Fibroblast of gingiva (primary cell): ENCODE measurements at places on chromosomes 7 and 10.

GRCh38 chr10:70267161-70267933 lies 16.5 kb downstream of the NPFFR1 start:
- peak; percentile 92 for DNase-seq

DNA sequence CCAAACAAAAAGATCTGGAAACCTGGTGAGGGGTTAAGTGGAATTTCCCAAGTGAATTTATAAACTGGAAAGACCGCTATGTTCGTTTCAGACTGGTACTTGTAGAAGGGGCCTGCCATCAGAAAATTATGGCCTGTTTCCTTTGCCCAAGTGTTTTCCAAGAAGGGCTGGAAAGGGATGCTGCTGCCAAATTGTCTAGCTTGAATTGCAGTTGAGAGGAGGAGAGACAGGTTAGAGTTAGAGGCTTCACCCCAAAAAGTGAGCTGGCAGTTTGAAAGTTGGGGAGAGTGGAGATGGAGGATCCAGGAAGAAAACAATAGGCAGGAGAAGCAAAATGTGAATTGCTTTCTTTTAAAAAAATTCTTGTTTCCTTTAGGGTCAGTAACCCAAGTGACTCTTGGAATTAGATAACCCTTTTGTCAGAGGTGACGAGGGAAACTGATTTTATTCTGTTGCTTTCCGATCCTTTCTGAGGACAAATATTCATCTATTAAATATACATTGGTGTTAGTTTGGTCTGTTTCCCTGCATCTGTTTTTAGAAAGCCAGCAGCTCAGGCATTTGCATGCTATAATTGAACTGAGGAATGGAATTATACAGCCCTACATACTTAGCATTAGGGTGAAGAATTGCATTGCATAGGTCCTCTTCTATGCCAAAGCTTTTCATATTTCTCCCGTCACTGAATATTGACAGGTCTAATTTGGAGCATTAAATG lies 82.5 kb upstream of the PRR15 start:
- no peak for DNase-seq

- no peak for DNase-seq
Measured at GRCh38 chr7:69739190-69739589, 140.9 kb downstream of the AUTS2 start.

DNA sequence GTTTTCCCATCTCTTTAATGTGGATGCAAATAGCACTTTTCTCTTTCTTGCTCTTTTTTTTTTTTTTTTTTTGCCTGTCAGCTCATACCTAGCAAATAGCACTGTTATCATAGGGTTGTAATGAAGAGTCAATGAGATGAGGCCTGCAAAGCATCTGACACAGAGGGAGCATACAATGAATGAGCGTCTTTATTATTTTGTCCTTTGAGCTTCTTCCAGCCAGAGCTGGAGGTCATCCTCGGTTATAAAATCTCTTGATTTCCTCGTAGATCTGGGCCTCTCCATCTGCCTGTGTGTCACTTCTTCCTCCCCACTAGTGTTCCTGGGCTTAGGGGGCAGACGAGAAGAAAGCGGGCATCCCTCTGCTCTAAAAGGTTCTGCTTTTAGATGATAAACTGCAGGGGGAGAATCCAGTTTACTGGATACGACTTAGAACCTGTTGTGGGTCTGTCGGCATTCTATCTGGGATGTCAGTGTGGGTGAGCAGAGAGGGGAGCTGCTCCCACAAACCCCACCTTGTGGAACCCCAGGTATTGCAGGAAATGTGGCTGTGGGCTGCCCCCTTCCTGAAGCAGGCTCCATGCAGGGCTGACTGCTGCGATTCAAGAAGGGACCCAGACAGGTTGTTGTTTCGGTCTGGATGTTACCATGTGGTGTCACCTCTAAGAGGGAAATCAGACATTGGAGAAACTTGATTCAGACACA lies 135.8 kb upstream of the GPR26 start:
- no peak for DNase-seq

GRCh38 chr7:153445641-153446040 lies 606.6 kb upstream of the DPP6 start:
- DNase-seq, result no peak

- DNase-seq, result no peak
Measured at GRCh38 chr7:28688174-28688573, 270.0 kb downstream of the TRIL start.

DNA sequence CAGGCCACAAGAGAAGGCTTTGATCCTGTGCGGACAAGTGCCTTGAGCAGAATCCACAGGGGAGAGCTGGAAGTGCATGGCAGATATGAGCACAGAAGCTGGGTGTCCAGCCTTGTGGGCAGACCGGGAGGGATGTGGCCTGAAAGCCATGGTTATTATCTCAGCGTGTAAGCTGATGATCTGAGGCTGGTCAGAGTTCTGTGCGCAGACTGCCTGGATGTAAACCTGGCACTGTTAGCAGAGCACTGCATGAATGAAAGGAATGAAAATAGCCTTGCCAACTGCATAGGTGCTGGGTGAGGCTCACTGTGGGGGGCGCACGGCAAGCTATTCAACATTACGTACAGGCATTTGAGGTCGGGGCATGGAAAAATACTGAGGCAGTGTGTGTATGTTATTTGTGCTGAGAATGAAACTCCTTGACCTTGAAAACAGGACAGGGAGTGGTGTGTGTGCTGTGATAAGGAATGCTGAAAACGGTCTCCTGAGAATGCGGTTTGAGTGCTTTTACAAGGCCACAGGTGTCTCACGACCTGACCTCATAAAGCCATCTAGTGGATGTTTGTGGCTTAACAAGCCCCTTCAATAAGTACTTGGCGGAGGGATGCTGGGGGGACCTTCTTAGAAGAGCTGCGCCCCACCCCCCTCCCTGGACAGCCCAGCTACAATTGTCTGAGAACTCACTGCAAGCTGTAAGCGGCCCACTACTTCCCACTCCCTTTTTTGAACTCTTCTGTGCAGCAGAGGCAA lies 18.7 kb downstream of the AKR1C1 start:
- DNase-seq, result peak; percentile 51

- peak; percentile 47 for DNase-seq
Measured at GRCh38 chr7:36129048-36129534, 24.0 kb upstream of the EEPD1 start.

DNA sequence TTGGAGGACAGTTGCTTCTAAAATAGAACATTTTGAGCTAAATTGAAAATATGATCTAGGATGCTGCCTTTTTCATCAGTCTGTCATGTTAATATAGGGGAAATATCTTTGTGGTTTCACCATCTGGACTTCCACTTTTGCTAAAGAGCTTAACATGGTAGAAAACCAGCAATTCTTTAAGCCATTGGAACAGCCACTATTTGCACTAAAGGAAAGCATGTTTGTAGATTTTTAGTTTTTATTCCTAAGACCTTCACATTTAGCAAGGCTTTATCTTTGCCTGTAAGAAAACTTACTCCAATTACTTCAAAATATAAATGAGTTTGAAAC lies 291.0 kb downstream of the RNLS start:
- DNase-seq, result no peak

GRCh38 chr7:135661311-135662122 lies 797 bp upstream of the STMP1 start:
- DNase-seq, result no peak

DNA sequence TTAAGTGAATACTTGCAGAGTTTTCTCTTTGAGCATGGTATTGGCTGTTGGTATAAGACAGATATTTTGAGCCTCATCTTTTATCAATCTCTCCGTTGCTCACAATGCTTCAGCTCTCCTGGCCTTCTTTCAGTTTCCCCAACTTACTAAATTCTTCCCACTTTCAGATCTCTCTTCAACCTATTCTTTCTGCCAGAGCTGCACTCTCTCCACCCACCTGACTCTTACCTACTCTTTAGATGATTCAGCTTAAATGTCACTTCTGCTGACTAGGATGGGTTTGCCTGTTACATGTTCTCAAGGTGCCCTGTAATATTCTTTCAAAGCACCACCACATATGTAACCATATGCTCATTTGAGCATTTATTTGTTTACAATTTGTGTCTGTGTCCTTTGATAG lies 1.6 kb downstream of the EXOSC1 start:
- no peak for DNase-seq

DNA sequence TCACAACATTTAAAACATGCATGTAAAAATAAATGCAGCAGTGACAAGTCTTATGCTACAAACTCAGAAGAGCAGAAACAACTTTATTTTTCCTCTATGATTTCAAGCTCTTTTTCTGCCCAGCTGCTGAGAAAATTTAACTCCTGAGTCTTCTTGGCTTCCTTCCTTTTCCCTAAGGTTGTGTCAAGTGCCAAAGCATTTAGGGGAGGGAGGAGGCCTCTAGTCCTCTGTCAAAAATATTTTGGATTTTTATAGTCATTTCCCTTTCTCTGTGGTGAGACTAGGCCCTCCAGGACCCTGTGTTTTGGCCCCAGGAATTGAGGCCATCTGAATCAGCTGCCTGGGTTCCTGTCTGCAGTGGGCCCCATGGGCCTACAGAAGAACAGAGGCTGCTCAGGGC lies 11.0 kb upstream of the PILRB start:
- no peak for DNase-seq

DNA sequence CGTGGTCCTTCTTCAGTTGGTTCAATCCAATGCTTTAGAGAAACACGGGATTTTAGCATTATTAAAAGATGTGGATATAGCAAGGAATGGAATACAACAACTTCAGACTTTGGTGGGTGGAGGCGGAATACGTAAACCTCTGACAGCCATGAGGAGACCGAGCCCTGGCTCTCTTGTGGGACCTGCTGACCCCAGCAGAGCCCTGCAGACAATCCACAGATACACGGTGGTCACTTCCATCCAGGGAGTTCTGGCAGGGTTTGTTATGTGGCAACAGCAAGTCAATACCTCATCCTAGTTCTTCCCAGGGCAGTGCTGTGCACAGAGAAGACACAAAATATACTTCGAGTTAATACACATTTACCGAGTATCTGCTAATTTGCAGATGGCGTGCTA lies 118.5 kb upstream of the DIP2C start:
- no peak for DNase-seq

DNA sequence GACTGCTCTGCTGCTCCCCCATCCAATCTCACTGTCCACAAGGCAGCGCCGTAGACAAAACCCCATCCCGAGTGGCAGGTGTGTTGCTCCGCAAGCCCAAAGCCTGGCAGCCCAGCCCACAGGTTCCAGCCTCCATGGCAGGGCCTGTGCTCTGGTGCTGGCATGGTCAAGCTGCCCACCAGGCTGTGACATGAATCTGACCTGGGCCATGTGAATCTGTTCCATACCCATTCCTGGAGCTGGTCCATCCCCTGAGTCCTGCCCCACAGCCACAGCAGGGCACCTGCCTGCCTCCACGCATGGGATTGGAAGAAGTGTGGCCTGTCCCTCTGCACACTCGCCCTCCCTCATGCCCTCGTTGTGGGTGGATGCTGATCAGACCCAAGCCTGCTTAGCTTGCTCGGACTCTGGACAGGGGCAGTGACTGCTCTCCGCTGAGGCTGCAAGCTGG lies 128.8 kb downstream of the PTPN20 start:
- no peak for DNase-seq

GRCh38 chr10:86981716-86982115 lies 13.4 kb downstream of the ADIRF start:
- no peak for DNase-seq

- DNase-seq, result peak; percentile 69
Measured at GRCh38 chr7:22443370-22444180, 56.4 kb downstream of the STEAP1B start.

GRCh38 chr10:63197344-63198092 lies 64.4 kb downstream of the NRBF2 start:
- DNase-seq, result peak; percentile 86

DNA sequence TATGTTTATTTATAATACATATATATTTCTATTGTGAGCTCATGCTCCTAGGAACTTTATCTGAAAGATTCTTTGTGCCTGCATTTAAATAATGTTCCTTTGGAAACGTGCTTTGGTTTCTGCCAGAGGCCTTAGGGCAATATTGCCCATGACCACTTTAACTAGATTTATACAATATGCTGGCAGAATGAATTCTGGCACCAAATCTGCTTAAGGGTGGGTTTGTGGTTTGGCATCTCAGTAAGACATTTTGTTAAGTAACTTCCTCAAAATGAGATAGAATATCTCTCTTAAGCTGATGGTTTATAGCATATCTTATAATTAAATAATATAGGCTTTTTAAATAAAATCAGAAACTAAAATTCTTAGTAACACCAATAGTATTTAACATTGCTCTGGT lies 252.9 kb downstream of the RNLS start:
- DNase-seq, result no peak

DNA sequence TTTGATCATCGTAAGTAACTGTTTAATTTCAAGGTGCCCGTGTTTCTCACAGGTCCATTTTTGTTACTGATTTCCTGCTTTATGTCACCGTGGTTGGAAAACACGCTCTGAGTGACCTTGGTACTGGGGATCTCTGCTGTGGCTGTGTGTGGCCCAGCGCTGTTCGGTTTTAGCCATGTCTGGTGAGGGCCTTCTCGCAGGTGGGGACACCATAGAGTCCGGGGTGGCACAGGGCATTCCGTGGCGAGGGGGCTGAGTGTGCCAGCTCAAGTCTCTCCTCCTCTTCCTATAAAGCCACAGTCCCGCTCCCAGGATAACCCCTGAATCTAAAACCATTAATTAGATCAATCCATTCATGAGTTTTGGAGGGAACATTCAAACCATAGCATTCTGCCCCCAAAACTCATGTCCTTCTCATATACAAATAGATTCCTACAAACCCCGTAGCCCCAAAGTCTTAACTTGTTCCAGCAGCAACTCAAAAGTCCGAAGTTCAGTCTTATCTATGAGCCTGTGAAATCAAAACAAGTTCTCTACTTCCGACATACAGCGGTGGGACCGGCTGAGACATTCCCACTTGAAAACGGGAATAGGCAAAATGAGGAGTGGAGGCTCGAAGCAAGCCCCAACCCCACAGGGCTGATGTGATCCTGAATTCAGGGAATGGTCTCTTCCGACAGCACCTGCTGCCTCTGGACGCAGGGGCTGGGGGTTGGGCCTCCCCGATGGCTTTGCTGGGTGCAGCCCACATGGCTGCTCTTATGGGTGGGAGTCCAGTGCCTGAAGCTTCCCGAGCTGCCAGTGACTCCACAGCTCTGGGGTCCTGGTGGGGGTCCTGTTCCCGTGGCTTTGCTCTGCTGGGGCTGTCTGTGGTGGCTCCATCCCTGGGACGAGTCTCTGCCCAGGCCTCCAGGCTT lies 55.0 kb upstream of the NKX6-2 start:
- no peak for DNase-seq

- no peak for DNase-seq
Measured at GRCh38 chr7:122161628-122162027, 17.6 kb upstream of the AASS start.

DNA sequence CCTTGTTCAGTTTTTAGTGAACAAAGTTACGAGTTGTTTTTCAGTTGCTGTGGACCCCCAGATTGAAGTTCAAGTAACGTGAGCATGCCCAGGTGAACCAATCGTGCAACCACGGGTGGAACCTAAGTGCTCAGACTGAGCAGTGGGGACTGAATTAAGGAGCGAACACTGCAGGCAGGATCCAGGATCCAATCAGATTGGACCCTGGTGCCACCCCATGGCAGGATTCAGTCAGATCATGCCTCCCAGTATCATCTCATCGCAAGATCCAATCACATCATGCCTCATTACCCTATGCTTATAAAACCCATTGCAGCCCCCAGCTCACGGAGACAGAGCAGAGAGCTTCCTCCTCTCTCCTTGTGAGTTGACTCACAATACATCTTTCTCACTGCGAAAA lies 80.9 kb downstream of the PFKFB3 start:
- no peak for DNase-seq
